Stomach (tissue), 19 donors: ENCODE measurements at places on chromosomes 4 and X.

DNA sequence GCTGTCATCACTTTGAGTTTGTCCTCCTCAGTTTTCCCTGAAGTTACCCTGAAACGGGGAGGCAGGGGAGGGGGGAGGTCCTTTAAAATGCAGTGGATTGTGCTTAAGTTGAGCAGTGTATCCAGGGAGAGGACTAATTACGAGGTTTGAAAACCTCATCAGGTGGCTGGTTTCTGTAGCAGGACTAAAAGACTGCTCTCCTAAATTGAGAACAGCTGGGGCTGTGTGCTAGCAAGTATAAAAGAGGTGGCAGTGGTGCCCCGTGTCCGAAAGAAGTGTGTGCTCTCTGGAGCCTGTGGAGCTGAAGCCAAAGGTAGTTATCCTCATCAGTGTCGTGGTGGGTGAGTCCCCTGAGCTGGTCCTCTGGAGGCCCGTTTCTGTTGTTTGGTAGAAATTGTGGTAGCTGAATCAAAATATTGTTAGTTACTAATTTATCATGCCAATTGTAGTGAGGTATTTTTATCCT lies 37.2 kb upstream of the CYP2U1 start:
- no peak for DNase-seq

GRCh38 chrX:109351557-109351956 lies 130.3 kb downstream of the GUCY2F start:
- no peak for DNase-seq

DNA sequence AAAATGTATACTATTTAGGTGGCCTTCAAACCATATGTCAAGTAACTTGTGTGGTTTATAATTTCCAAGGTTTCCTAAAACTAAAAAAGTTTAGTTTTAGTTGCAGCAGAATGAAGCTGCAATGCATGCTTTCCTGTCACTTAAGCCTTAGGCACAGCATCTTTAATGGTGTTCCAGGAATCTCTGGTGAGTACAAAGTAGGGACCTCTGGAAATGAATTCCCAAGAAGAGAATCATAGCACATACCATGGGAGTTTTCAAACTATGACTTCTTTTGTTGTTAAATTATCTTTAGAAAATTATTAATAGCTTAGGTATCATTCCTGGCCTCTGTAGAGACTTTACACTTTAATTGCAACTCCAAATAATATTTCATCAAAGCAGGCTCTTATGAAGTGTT lies 1005.9 kb upstream of the PABPC4L start:
- no peak for DNase-seq

GRCh38 chr4:114423582-114423981 lies 175.0 kb upstream of the UGT8 start:
- no peak for DNase-seq

DNA sequence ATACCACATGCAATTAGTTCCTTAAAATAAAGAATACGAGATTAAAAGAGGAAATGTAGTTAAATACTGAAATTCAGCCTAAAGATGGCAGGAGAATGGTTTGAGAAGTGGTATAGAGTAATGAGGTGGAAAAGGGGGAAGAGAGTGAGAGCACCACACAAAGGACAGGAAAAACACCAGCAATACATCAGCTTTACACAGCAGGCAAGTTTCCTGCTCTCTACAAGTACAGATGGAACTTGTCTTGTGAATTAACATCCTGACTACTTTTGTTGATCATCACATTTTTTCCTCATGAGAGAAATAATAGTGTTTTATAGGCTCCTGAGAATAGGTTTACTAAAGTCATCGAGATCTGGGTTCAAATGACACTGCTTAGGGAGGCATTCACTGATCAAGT lies 2.9 kb upstream of the UNC5C start:
- DNase-seq, result no peak
